Natural killer cell (primary cell): ENCODE measurements at places on chromosomes 2 and 18.
A peak's percentile ranks its signal among the peaks of the same experiment; 100 is the strongest.

DNA sequence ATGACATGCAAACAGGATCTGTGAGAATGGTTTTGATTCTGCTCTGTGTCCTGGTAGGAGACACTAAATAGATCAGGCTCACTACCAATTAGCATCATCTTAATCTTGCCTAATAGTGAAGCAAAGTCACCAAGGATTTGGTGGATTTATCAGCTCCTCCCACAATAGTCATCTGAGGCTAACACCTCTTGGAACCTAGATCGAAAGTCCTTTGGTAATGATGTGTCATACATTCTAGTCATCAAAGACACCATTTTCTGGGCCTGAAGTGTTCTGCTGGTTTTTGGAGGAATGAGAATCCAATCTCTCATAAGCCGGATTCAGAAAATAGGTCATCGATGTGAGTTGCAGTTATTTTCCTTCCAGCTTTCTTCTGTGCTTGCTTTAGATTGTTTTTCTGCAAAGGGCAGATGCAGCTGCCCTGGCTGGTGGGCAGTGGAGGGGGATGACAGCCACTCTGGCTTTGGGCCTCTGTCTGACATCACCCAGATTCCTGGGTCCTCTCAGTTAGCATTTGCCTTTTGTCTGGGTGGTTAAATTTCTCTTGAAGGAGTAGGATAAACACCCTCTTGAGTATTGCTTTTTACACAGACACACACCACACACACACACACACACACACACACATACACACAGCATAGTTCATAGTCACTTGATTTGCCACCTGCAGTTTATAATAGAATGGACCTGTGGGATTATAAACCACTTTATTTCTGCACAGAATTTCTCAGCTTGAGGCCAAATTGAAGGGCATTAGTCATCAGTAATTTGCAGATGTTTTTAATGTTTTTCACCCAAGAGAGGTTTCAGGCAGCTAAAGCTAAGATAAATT lies at the start of gene MYO3B:
Gene MYO3B (plus strand): TSS at position 198 of the 832 bp plus-strand sequence. CDS start 141 bp downstream, at position 339.
- no peaks in the 10 kb centered on the region for H3K36me3 ChIP-seq
- H3K4me3 ChIP-seq, result no peak within 1 kb of the TSS
- DNase-seq, result no peak
- H3K27me3 ChIP-seq, result no peaks in the 10 kb centered on the region
- H3K4me1 ChIP-seq, result no peaks in the 10 kb centered on the region
- H3K27ac ChIP-seq, result no peak within 1 kb of the TSS

DNA sequence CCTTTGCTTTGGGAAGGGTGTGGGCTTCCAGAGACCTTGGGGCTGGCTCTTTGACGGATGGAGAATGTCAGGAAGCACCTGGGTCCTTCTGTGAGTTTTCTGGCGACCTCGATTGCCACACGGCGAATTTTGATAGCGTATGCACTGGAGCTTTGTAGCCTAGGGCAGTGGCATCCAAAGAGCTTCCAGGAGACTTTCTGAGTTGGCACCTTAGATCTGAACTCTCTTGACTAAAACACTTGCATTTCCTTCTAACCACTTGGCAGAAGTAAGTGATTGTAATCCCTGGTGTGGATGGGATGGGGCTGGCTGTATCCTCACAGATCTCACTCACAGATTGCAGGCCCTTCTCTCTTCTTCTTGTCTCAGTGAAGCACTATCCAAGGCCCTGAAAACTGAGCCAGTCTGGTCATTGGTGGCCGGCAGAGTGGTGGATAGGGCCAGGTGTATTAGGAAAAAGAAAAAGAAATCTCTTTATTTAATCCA lies 7.8 kb downstream of the RNF144A start:
- DNase-seq, result no peak
- no peak overlapping the region for H3K27ac ChIP-seq
- H3K4me3 ChIP-seq, result no peak overlapping the region
- H3K27me3 ChIP-seq, result no peaks in the 10 kb centered on the region

DNA sequence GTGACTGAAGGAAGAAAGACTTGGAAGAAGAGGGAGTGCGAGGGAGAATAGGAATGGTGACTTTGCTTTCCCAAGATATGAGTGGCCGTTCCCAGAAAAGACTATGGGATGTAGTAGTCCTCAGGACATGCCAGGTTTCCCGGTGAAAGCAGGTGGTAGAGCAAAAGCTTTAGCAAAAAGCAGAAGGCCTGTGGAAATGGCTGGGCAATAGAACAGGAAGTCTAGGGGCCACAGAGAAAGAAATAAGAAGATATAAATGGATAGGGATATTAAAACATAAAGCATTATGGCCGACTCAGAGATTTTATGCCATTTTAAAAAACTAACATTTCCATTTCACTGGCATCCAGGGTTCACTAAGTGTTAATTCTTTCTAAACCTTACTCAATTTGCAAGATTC lies 1.2 kb upstream of the SERPINB13 start:
- H3K4me3 ChIP-seq, result no peak overlapping the region
- H3K27ac ChIP-seq, result no peak overlapping the region
- DNase-seq, result no peak
- H3K36me3 ChIP-seq, result no peaks in the 10 kb centered on the region
- H3K4me1 ChIP-seq, result no peaks in the 10 kb centered on the region

- H3K36me3 ChIP-seq, result no peaks in the 10 kb centered on the region
- no peak overlapping the region for H3K27ac ChIP-seq
- DNase-seq, result no peak
- H3K4me1 ChIP-seq, result peaks cover 13% of the 10 kb centered on the region
Measured at GRCh38 chr18:47750889-47751423, 179.5 kb downstream of the SMAD2 start.

- no peaks in the 10 kb centered on the region for H3K4me1 ChIP-seq
- no peaks in the 10 kb centered on the region for H3K36me3 ChIP-seq
- no peaks in the 10 kb centered on the region for H3K27me3 ChIP-seq
- no peak for DNase-seq
Measured at GRCh38 chr2:134479696-134480330, 225.9 kb downstream of the MGAT5 start.

- no peaks in the 10 kb centered on the region for H3K4me1 ChIP-seq
- H3K36me3 ChIP-seq, result no peaks in the 10 kb centered on the region
- no peak overlapping the region for H3K27ac ChIP-seq
- DNase-seq, result no peak
- H3K4me3 ChIP-seq, result no peak overlapping the region
- H3K27me3 ChIP-seq, result no peaks in the 10 kb centered on the region
Measured at GRCh38 chr2:197821550-197822289, 17.3 kb downstream of the PLCL1 start.

- H3K4me1 ChIP-seq, result no peaks in the 10 kb centered on the region
- no peak overlapping the region for H3K4me3 ChIP-seq
- no peaks in the 10 kb centered on the region for H3K36me3 ChIP-seq
- H3K27ac ChIP-seq, result no peak overlapping the region
Measured at GRCh38 chr18:49730951-49731391, 82.4 kb downstream of the ACAA2 start.

DNA sequence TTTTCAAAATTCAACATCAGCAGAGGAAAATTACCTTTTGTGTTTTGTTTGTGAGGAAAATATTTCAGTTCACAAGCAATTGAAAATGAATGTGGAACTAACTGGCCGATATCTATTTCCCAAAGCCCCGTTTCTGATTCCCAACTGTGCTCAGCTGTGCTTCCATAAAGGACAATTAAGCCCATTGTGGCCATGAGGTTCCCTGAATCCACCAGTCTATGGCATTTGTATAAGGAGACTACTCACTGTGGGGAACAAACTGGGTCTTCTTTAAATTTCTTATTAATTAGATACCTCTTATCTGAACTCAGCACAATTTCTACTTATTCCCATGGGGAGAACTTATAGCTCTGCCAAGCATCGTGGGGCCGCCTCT lies 31.4 kb upstream of the AGAP1 start:
- no peaks in the 10 kb centered on the region for H3K27me3 ChIP-seq
- H3K27ac ChIP-seq, result no peak overlapping the region
- DNase-seq, result no peak
- no peak overlapping the region for H3K4me3 ChIP-seq
- H3K36me3 ChIP-seq, result no peaks in the 10 kb centered on the region

- H3K27ac ChIP-seq, result no peak overlapping the region
- H3K36me3 ChIP-seq, result no peaks in the 10 kb centered on the region
- no peak overlapping the region for H3K4me3 ChIP-seq
- peaks cover 8% of the 10 kb centered on the region for H3K4me1 ChIP-seq
- no peaks in the 10 kb centered on the region for H3K27me3 ChIP-seq
Measured at GRCh38 chr2:15141211-15141610, 419.9 kb downstream of the NBAS start.

GRCh38 chr2:180314086-180314485 lies 307.0 kb upstream of the CWC22 start:
- H3K27me3 ChIP-seq, result no peaks in the 10 kb centered on the region
- no peaks in the 10 kb centered on the region for H3K36me3 ChIP-seq
- H3K4me1 ChIP-seq, result no peaks in the 10 kb centered on the region
- no peak for DNase-seq

DNA sequence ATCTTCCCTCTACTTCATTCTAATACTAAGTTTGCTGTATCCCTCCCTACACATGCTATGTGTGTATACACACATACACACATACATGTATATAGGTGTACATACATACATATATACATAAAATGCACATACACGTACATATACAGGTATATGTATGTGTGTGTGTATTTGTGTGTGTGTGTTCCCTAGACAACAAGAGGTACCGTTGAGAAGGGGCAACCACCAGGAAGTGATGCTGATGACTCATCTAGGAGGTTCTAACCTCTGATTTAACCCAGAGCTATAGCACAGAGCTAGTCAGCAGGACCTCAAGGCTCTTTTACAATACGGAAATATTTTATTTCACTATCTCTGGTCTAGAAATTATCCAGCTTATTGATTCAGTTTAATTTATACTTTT lies 139.2 kb downstream of the LAMA3 start:
- peak; percentile 86 for DNase-seq
- H3K36me3 ChIP-seq, result no peaks in the 10 kb centered on the region
- H3K4me3 ChIP-seq, result no peak overlapping the region
- H3K27ac ChIP-seq, result peak overlapping the region; percentile 67

DNA sequence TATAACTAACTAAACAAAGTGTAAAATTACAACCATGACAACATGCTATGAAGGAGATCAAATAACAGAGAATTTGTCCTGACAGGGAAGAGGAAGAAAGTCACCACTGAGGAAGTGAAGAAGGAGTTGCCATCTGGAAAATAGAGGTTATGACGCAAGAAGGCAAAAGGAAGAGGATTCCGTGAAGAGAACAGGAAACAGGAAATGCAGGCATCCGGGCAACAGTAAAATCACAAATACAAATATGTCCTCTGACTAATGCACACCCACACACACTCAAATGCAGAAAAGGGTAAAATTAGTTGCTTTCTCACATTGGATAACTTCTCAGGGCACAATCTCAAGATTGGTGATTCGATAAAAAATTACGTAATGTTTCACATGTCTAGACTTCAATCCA lies 278.4 kb downstream of the TMX3 start:
- no peak for DNase-seq
- no peaks in the 10 kb centered on the region for H3K27me3 ChIP-seq
- no peaks in the 10 kb centered on the region for H3K4me1 ChIP-seq
- no peak overlapping the region for H3K27ac ChIP-seq
- no peaks in the 10 kb centered on the region for H3K36me3 ChIP-seq
- H3K4me3 ChIP-seq, result no peak overlapping the region

- no peak overlapping the region for H3K4me3 ChIP-seq
- peaks cover 21% of the 10 kb centered on the region for H3K4me1 ChIP-seq
- no peak overlapping the region for H3K27ac ChIP-seq
- H3K27me3 ChIP-seq, result no peaks in the 10 kb centered on the region
- DNase-seq, result no peak
- H3K36me3 ChIP-seq, result peaks cover 19% of the 10 kb centered on the region
Measured at GRCh38 chr2:98716786-98717185, 14.1 kb downstream of the MGAT4A start.

GRCh38 chr2:227164763-227165291 lies 403 bp downstream of the COL4A3 start:
- H3K4me3 ChIP-seq, result no peak overlapping the region
- DNase-seq, result peak; percentile 5
- H3K27me3 ChIP-seq, result peaks cover 8% of the 10 kb centered on the region

DNA sequence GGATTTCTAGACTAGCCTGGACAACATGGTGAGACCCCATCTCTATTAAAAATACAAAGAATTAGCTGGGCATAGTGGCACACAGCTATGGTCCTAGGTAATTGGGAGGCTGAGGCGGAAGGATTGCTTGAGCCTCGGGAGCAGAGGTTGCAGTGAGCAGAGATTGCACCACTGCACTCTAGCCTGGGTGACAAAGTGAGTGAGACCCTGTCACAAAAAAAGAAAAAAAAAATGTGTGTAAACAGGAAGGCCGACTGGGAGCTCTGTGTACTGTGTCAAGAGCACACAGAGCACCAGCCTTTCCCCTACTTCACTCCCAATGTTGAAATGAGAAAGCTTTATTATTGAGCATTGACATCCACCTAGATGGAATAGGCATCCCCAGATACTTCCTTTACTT lies 681.7 kb upstream of the FSHR start:
- no peak for DNase-seq
- no peak overlapping the region for H3K27ac ChIP-seq
- H3K4me3 ChIP-seq, result no peak overlapping the region
- H3K36me3 ChIP-seq, result no peaks in the 10 kb centered on the region
- no peaks in the 10 kb centered on the region for H3K27me3 ChIP-seq

- H3K36me3 ChIP-seq, result no peaks in the 10 kb centered on the region
- H3K4me3 ChIP-seq, result no peak overlapping the region
- no peak overlapping the region for H3K27ac ChIP-seq
- H3K27me3 ChIP-seq, result no peaks in the 10 kb centered on the region
- no peaks in the 10 kb centered on the region for H3K4me1 ChIP-seq
- no peak for DNase-seq
Measured at GRCh38 chr18:65336411-65336810, 414.4 kb upstream of the CDH7 start.

DNA sequence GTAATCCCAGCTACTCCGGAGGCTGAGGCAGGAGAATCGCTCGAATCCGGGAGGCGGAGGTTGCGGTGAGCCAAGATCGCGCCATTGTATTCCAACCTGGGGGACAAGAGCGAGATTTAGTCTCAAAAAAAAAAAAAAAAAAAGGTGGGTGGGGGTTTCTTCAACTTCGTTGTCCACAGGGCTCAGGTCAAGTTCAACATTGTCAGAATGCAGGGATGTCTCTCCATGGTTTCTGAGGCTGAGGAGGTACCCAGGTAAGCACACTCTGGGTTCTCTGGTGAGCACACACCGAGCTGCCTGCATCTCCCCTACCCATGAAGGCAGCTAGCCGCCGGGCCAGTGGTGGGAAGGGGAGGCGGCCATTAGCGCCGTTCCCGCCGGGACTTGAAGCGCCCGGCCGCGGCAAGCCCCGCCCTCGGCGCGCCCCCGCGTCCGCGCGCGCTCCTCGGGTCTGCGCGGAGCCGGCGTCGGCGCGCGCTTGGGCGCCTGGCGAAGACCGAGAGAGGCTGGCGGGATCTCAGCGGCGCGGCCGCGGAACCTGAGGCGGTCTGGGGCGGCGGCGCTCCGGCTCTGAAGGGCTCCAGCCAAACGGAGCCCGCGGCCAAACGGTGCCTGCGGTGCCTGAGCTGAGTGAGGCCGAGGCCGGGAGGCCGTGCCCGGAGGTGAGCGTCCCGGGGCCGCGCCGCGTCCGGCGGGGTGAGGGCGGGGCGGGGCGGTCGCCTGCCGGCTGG lies at the start of gene UBXN2A:
Gene UBXN2A (plus strand): TSS at position 477 of the 731 bp plus-strand sequence. CDS start 17,852 bp downstream, outside the sequence.
- H3K4me1 ChIP-seq, result peaks cover 8% of the 10 kb centered on the region
- H3K27ac ChIP-seq, result peak within 1 kb of the TSS; percentile 63
- H3K27me3 ChIP-seq, result peaks cover 2% of the 10 kb centered on the region
- peak; percentile 83 for DNase-seq

GRCh38 chr2:233989221-233989858 lies 61.2 kb upstream of the SPP2 start:
- peaks cover 55% of the 10 kb centered on the region for H3K4me1 ChIP-seq
- no peak for DNase-seq
- H3K27ac ChIP-seq, result peak overlapping the region; percentile 66
- no peaks in the 10 kb centered on the region for H3K27me3 ChIP-seq

GRCh38 chr2:239461291-239462190 lies 60.7 kb upstream of the HDAC4 start:
- H3K27me3 ChIP-seq, result no peaks in the 10 kb centered on the region
- no peak for DNase-seq
- no peak overlapping the region for H3K4me3 ChIP-seq
